ENCODE measurements at places on chromosomes 3 and 15.
A peak's percentile ranks its signal among the peaks of the same experiment; 100 is the strongest.

DNA sequence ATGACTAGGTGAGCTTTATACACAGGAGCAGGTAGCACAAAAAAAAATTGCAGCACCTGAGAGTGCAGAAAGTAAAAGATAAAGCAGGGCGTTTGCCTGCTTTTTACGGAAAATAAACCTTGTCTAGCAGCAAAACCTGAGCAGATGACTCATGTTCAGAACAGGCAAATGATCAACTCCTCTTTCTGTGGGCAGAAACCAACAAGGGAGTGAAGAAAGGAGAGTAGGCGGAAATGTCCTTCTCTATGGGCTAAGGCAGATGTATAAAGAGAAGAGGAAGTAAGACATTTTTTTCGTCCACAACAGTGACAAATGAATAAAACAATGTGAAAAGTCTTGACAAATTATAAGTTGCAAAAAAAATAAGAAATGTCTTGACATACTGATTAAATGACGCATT, 24.5 kb upstream of the GMNC start:
- peak; percentile 16 for DNase-seq

- DNase-seq: no peak
These were observed 105.5 kb upstream of the WNT5A start for GRCh38 chr3:55592572-55592971.

DNA sequence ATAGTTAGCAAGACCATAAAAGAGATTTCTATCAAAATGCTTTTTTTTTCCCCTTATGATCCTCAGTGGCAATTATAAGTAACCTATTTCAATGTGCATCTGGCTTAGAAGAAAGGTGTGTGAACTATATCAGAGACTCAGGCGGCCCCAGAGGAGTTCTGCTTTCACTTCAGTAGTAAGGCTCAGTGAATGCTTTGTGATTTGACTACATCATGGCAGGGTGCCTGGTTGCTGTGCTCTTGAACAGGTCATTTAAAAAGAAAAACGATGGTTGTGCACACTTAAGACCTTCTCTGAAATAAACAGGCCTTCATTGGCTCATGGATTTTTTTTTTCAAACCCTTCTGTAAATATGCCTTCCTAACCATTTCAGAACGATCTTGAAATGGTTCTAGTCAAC, 400.4 kb upstream of the RARB start:
- DNase-seq: no peak

- DNase-seq: no peak
These were observed 45.7 kb upstream of the RAB6B start for GRCh38 chr3:133941415-133941821.

DNA sequence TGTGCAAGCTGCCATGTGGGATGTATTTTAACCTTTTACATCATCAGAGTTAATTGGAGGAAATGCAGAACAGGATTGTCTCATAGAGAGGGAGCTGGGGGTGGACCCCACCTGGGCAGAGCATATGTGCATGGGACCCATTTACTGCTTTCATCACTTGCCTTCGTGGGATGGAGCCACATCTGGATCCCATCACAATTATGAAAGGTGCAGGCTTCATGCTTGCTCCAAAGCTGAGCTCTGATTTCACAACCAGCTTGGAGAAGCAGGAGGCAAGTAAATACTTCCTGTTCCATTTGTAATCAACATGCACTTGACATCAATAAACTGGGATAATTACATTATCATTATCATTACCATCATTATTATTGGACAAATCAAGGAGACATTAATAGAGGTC, 161.9 kb downstream of the ALDH1A2 start:
- DNase-seq: no peak

GRCh38 chr3:156382458-156383346, 172.2 kb downstream of the SSR3 start:
- peak; percentile 66 for DNase-seq

All from ELR (cell line).